Neural crest cell (in vitro differentiated cells): ENCODE measurements at places on chromosomes 3 and 15.

- DNase-seq, result no peak
Observed at GRCh38 chr3:38306941-38307340, 24.8 kb downstream of the SLC22A14 start.

DNA sequence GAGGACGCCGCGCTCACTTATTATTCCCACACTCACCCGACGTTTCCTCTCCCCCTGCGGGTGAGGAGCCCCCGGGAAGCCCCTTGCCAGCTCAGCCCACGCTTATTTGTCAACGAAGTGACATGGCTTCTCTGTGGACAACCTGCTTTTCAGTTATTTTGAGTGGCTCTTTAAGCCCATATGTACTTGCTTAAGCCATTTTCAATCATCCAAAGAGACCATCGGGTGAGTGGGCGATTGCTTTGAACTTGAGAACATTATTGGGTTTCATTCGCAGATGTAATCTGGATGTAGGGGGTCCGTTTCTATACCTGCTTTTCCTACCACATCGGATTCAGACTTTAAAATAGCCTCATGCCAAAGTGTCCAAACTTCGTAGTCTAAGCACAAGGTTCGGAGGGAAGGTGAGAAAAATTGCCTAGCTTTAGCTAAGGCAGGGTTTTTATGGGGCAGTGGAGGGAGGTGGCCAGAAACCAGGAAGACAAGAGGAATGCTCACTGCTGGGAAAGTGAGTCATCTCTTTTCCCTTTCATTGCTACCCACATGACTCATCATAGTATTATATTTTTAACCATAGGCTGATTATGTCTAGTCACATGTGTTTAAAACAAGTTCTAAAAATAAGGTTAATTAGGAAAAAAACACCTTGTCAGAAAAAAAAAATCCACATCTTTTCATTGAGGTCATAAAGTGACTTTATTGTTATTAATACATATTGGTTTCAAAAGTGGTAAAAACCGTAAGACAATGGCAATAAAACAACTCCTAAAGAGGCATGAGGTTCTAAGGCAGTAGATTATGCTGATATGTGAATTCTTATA lies 773.1 kb upstream of the NR2F2 start:
- peak; percentile 6 for DNase-seq

- no peak for DNase-seq
Observed at GRCh38 chr15:40567111-40567510, 2.0 kb upstream of the RPUSD2 start.

DNA sequence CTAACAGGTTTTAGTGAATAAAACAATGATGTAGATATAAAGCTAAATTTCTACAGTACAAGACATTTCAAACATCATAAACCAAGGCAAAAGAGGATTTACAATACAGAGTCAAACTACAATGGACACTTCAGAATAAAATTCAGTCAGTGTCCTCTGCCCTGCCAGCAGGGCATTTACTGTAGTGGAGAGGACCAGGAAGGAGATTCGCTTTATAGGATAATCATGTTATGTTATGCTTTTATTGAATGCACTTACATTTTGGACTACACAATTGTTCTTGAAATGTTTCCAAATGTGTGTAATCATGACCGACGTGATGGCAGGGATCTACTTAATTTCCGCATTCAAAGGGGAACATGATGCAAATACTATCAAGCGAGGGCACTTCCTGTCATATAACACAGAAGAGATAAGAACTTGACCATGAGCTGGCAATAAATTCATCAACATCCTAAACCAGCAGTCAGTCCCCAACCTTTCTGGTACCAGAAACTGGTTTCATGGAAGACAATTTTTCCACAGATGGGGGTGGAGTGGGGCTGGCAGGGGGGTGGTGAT lies 925.6 kb downstream of the FHIT start:
- no peak for DNase-seq

DNA sequence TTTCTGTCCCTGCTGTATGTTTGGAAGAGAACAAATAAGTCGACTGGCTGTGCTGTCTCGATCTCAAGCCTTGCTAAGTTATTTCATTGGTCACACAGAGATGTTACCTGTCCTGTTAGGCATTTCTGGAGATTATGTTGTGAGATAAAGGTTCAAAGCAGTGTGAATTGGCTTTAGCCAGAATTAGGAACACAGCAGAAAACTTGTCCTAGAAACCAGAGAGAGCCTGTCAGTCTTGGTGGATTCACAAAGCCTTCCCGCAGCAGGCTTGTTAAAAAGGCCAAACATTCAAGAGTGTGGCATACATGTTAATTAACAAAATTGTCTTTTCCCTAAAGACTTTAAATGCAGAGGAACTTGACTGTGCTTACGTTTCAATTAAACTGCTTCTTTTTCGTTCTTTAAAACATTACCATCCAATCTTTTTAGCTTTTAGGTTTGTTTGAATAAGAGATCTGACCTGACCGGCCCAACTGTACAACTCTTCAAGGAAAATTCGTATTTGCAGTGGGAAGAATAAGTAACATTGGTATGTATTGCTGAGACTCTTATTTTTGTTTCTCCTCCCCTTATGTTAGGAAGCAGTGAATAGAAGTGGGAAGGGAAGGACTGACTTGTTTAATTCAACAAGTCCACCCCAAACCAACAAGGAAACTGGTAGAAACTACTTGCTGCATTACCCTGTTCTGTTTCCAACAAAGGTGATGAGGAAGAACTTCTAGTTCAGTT lies 25.2 kb downstream of the ABHD2 start:
- no peak for DNase-seq

DNA sequence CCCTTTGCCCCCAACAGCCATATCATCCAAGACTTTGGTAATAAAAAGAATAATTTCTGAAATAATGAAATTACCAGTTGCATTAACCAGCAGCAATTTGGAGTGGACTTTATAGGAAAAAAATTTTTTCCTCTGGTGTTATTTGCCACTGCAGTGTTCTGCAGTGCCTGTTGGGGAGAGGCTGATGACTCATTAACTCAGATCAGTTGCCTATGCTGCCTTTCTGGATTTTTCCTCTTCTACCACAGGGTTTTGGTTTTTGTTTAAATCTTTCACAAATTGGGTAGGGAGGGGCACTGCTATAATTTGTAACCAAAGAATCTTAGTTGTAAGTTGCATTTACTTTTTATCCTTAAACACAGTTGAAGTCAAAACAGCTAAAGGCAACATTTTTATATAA lies 22.7 kb downstream of the ATP6V1A start:
- no peak for DNase-seq

DNA sequence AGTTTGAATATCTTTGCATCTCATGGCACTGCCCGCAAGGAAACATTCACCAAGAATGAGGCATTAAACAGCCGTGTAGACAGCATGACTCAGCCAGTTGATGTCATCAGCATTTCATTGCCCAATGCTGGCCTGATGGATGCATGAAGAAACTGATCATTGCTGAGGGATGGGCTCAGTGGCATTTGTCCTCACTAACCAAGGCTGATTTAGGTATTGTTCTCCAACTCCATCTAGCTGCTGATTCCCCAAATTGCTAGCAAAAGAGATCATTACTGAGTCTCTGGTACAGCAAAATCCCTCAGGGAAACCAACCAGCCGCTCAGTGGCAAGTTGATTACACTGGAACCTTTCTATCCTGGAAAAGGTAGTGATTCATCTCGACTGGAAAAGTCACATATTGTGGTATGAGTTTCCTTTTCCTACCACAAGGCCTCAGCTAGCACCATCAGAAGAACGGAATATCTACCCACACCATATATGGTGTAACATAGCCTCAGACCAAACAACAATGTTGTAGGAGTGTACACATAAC lies 186.5 kb upstream of the GAP43 start:
- no peak for DNase-seq

DNA sequence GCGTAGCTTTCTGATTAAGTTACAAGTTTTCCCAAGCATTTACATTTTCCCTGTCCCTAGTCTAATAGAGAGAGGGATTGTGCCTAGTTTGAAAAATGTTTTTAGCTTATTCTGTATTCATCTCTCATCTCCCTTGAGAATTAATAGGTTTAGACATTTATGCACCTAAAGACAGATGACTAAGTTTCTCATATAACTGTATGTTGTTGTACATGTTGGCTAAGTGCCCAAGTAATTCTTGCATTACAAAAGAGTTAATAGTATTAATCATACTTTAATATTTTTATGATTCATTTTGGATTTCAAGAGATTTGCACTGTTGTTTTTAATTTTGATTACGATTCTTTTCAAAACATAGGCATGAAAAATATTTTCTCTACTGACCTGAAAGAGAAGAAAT lies 109.0 kb upstream of the TBL1XR1 start:
- DNase-seq, result no peak

- DNase-seq, result no peak
Observed at GRCh38 chr3:50028346-50028745, 60.4 kb upstream of the RBM5 start.

GRCh38 chr3:132519914-132520313 lies 77.2 kb upstream of the ACKR4 start:
- DNase-seq, result no peak

GRCh38 chr3:175413926-175414325 lies 554.8 kb downstream of the NAALADL2 start:
- DNase-seq, result no peak

GRCh38 chr3:7659079-7659478 lies 798.2 kb downstream of the GRM7 start:
- DNase-seq, result no peak

DNA sequence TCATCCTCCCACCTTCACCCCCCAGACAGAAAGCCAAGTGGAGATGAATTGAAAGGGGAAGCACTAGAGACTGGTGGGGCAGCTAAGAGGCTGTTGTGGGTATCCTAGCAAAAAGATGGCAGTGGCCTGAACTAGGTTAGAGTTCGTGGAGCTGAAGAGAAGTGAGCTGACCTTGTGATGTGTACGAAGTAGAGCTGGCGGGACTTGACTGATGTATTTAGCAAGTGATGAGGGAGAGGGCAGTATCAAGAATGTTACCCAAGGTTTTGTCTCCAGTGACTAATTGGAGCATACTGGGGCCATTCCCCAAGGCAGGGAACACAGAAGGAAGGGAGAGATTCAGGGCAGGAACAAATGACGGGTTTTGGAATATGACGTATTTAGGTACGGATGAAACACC lies 50.0 kb upstream of the CP start:
- no peak for DNase-seq

GRCh38 chr3:169760479-169760878 lies 4.4 kb downstream of the TERC start:
- DNase-seq, result no peak

DNA sequence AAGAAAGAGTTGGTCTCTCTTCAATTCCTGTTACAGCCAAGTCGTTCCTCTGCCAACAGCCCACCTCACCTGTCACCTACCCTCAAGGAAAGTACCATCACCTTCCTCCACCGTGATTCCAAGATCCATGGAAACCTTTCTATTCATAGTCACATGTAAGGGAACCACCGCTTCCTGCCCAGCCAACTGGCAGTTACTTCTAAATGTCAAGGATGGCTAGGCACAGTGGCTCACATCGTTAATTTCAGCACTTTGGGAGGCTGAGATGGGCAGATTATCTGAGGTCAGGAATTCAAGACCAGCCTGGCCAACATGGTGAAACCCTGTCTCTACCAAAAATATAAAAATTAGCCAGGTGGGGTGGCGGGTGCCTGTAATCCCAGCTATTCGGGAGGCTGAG lies 82.8 kb downstream of the FOXP1 start:
- DNase-seq, result no peak

DNA sequence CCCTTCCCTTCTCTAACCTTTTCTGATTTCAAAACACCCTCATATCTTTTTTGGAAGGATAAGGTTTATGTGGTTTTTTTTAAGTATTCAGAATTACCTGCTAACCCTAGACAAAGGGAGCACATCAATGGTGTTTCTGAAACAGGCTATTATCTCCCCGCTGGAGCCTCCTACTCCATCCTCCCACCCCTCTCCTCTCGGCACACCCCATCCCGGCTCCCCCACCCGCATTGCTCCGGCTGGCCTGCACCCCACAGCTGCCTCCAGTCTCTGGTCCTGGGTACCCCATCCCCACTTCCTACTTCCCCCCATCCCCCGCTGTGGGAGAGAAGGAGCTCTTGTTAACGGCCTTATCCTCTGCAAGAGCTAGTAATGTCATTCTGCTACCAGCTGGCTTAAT lies 59.2 kb downstream of the PDIA5 start:
- DNase-seq, result no peak

DNA sequence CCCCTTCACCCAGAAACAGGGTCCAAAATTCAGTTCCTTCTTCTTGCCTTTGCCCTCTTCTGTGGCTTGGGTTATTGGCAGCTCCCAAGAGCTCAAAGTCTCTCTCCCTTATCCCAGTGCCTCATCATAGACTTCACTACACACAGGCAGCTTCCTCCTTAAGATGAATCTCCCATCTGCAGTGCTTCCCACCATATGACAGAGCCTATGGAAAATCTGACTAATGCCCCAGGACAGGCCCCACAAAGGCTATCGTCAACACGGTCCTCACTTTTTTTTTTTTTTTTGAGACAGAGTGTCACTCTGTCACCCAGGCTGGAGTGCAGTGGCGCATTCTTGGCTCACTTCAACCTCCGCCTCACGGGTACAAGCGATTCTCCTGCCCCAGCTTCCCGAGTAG lies 194.1 kb downstream of the MEX3B start:
- DNase-seq, result no peak

GRCh38 chr3:72145506-72146380 lies 360.8 kb upstream of the PROK2 start:
- DNase-seq, result no peak

DNA sequence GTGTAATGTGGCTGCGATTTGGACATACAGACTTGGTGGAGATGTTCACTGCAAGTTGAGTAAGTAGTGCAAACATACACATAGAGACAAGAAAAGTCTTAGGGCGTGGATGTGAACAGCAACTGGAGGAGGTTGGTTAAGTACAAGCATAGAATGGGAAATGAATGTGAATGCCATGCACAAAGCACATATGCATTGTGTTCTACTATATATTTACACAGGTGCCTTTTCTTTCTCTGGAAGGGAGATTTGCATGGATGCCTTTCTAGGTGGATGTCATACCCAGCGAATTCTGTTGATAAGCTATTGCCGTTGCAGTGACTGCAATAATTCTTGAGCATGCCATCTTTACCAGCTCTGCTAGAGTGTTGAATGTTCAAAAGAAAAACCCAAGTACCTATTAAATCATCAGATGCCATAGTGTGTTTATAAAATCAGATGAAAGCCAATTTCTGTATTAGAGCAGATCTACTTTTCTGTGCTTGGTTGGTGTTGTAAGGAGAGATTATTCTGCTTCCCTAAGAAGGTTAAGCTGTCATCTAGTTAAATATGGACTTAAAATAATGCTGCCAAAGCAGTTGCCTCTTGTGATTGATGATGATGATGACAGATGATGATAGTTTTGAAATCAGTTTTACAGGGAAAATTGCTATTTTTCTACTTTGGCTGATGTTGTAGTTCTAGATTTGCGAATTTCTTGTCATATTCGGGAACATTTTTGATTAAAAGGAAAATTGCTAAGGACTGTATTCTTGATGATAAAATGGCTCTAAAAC lies 148.4 kb downstream of the CNTN4 start:
- no peak for DNase-seq

DNA sequence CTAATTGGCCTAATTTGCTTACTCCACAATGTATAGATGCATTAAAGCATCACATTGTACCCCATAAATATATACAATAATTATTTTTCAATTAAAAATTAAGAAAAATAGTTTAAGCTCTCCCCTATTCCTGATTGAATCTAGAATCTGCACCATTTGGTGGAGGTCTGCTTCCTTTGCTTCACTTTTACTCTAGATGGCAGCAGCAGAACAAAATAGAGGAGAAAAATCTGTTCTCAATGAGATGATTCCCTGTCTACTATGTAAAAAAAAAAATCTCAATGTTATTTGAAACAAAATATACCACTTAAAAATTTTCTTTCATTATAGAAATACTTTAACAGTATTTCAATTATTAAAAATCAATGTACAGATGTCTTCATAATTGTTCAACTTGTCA lies 109.6 kb upstream of the FXR1 start:
- no peak for DNase-seq
